Stimulated activated CD4-positive, alpha-beta T cell treated with anti-CD3 and anti-CD28 coated beads, TNF-alpha, amount 100 ng/mL, for 24 hours (primary cell): ENCODE measurements at places on chromosomes 3 and 15.

DNA sequence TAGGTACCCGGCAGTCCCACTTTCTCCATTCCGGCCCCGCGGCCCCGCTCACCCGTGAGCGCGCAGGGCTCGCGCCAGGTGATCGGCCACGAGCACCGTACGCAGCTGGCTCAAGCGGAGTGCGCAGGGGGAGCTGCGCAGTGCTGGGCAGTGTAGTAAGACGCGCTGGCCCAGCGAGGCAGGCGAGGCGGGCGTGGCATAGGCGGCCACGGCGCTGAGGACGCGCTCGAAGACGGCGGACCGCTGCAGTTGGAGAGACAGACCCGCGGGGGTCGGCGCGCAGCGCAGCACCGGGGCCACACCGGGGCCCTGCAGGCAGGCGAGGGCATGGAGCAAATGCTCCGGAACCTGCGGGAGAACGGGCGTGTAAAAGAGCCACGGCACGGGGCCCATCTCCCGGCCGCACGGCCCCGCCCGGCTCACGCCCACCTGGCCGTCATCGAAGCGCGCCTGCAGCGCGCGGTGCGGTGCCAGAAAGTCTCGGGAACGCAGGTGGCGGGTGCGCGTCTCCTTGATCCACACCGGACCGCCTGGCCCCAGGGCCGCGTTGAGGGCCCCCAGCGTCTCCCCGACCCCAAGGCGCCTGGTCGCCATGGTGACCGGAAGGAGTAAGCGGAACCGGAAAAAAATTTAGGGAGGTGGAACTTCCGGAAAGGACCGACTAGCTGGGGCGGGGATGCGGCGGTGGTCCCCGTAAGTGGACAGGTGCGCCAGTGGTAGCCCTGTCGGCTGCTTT, at the start of gene DALRD3:
Gene DALRD3, minus strand, starts transcription at position 610 of the 736 bp plus-strand sequence. Its CDS starts 16 bp downstream, at position 594.
- DNase-seq, result no peak

DNA sequence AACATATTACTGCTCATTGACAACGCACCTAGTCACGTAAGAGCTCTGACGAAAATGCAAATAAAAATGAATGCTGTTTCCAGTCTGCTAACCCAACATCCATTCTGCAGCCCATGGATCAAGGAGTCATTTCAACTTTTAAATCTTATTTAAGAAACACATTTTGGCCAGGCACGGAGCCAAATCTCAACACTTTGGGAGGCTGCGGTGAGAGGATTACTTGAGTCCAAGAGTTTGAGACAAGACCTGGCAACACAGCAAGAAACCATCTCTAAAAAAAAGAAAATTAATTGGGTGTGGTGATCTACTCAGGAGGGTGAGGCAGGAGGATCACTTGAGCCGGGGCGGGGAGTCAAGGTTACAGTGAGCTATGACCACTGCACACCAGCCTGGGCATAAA, 22.4 kb upstream of the TM4SF19 start:
- DNase-seq, result no peak

GRCh38 chr15:63232943-63233342, 43.5 kb downstream of the RAB8B start:
- DNase-seq, result no peak

GRCh38 chr15:77658304-77658703, 25.6 kb upstream of the LINGO1 start:
- no peak for DNase-seq

- no peak for DNase-seq
Measured at GRCh38 chr3:69405067-69405466, 19.2 kb upstream of the FRMD4B start.

GRCh38 chr15:48759921-48760320, 50.9 kb downstream of the CEP152 start:
- no peak for DNase-seq

GRCh38 chr3:186109897-186110803, 1.3 kb upstream of the ETV5 start:
- no peak for DNase-seq

DNA sequence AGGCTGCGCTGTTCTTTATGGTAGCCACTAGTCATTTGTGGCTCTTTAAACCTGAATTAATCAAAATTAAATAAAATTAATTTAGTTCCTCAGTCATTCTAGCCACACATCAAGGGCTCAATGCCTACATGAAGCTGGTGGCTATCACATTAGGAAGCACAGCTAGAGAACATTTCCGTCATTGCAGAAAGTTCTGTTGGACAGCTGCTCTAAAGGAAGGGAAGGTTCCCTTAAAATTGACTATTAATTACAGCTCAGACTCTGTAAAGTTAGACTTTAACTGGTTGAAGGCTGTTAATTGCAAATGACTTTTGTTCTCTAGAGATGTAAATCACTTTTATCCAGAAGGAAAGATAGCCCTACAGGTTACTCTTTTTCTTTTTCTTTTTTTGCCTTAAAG, 202.7 kb upstream of the ADAMTS9 start:
- no peak for DNase-seq
